ENCODE measurements at places on chromosomes 2 and 18. TPM values are rescaled to one million over a fixed set of nuclear protein-coding genes. Genes with fewer than 3 reads are reported as not detected.

DNA sequence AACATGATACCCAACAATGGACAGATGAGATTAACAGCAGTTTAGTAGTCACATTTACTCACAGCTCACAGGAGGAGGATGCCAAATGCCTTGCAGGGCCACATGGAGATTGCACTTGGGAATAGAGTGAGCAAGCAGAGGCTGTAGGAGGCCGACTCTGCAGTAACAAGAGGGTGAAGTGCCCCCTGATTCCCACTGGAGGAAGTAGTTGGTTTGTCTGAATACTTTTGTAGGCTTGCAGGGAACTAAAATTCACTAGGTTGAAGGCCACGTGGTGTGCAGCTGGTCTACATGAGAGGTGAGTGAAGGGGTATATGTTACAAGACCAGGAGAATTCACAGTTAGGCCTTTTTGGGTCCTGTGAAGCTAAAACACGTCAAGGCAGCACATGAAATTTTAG, 419.3 kb upstream of the TNP1 start:
- no peaks in the 10 kb centered on the region for H3K27me3 ChIP-seq
- H3K4me1 ChIP-seq, result no peaks in the 10 kb centered on the region
- H3K27ac ChIP-seq, result no peak overlapping the region
- no peaks in the 10 kb centered on the region for H3K36me3 ChIP-seq
- H3K4me3 ChIP-seq, result no peak overlapping the region
- no peak for DNase-seq

DNA sequence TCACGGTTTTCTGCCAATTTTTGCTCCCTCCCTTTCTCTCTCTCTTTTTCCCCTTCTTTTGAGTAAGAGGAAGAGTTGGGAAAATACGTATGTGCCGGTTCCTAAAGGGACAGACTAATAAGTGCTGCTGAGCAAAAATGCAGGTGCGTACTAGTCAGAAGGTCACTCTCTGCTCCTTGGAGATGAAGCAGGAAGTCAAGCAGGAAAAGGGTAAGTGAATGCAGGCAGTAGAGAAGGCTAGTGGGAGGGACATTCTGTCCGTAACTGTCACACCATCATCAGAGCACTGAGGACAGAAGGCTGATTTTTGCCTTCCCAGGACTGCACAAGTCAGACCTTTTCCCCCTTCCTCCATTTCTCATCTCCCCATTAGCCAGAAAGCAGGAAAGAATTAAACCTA, 105.7 kb downstream of the CDH2 start:
- no peak overlapping the region for H3K27ac ChIP-seq
- no peak for DNase-seq
- no peaks in the 10 kb centered on the region for H3K36me3 ChIP-seq
- H3K4me3 ChIP-seq, result no peak overlapping the region
- H3K27me3 ChIP-seq, result no peaks in the 10 kb centered on the region
- no peaks in the 10 kb centered on the region for H3K4me1 ChIP-seq

DNA sequence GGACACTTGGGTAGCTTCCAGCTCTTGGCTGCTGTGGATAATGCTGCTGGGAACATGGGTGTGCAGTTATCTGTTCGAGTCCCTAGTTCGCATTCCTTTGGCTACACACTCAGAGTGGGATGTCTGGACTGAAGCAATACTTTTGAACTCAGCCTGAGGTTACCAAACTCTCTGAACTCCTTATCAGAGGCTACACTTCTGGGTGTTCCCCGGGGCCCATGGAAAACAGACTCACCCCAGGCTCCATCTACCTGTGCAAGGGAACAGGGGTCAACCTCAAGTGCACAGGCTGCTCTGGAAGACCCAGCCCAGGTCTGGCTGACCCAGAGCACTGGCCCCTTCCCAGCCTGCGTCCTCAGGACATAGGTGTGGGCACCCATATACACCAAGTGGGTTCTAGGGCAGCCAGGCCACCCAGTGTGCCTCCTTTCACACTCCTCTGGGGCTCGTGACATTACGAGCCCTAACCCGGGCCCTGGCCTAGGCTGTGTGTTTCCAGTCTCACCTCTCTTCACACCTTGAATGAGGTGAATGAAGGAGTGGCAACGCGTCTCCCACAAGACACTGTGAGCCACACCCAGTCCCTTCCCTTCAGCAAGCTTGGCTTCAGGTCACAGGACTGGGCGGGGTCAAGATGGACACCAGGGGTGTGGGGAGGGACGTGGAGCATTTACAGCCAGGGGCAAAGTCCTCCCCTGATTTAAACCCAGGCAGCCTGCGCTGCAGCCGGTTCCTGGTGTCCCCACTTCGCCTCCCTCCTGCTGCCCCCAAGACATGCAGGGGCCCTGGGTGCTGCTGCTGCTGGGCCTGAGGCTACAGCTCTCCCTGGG, at the start of gene ALPI:
TSS of gene ALPI (plus strand) at position 728 of the 830 bp plus-strand sequence. CDS start at position 775, 47 bp downstream.
- H3K27ac ChIP-seq, result no peak within 1 kb of the TSS
- H3K36me3 ChIP-seq, result no peaks in the 10 kb centered on the region
- H3K4me1 ChIP-seq, result no peaks in the 10 kb centered on the region
- no peak for DNase-seq
- no peak within 1 kb of the TSS for H3K4me3 ChIP-seq

- no peak overlapping the region for H3K4me3 ChIP-seq
- DNase-seq, result no peak
- no peaks in the 10 kb centered on the region for H3K36me3 ChIP-seq
- H3K27ac ChIP-seq, result no peak overlapping the region
Observed at GRCh38 chr2:101442042-101442666, 32.8 kb downstream of the RFX8 start.

RRM2 gene
- 231 TPM for total RNA-seq

All from GM12878 (cell line).